ENCODE measurements at places on chromosomes 3 and 15. TPM values are rescaled to one million over a fixed set of nuclear protein-coding genes. Genes with fewer than 3 reads are reported as not detected.

Gene MKRN3
- total RNA-seq, result 1.8 TPM

Gene ADAMTS9
- total RNA-seq, result not detected

Gene FETUB
- total RNA-seq, result not detected

Gene HRG
- not detected for total RNA-seq

Gene ENTPD3
- total RNA-seq, result not detected

Gene SUSD5
- total RNA-seq, result not detected

Gene FBXW12
- total RNA-seq, result not detected

Gene PLAAT1
- not detected for total RNA-seq

Gene MBD4
- total RNA-seq, result 46.4 TPM

Gene ZBED2
- total RNA-seq, result not detected

Gene ST8SIA2
- not detected for total RNA-seq

Gene RHCG
- total RNA-seq, result not detected

Gene PCSK6
- total RNA-seq, result 2.4 TPM

Gene TRPM1
- not detected for total RNA-seq

Gene GNAT1
- total RNA-seq, result not detected

Gene NAALADL2
- total RNA-seq, result not detected

Gene SLC2A2
- total RNA-seq, result not detected

Gene GOLGA6B
- total RNA-seq, result not detected

Gene IL5RA
- total RNA-seq, result 0.34 TPM

Gene CELSR3
- total RNA-seq, result 2.0 TPM

Gene ROPN1
- not detected for total RNA-seq

Gene ITIH1
- 0.56 TPM for total RNA-seq

Gene ATP2C1
- total RNA-seq, result 58.8 TPM

Gene TRNT1
- total RNA-seq, result 36.6 TPM

Gene HPS3
- total RNA-seq, result 24.7 TPM

Gene GOLGA8T
- 3.0 TPM for total RNA-seq
